ENCODE measurements at places on chromosomes 5 and 9. TPM values are rescaled to one million over a fixed set of nuclear protein-coding genes. Genes with fewer than 3 reads are reported as not detected.

The NMUR2 gene
- total RNA-seq, result not detected

DNA sequence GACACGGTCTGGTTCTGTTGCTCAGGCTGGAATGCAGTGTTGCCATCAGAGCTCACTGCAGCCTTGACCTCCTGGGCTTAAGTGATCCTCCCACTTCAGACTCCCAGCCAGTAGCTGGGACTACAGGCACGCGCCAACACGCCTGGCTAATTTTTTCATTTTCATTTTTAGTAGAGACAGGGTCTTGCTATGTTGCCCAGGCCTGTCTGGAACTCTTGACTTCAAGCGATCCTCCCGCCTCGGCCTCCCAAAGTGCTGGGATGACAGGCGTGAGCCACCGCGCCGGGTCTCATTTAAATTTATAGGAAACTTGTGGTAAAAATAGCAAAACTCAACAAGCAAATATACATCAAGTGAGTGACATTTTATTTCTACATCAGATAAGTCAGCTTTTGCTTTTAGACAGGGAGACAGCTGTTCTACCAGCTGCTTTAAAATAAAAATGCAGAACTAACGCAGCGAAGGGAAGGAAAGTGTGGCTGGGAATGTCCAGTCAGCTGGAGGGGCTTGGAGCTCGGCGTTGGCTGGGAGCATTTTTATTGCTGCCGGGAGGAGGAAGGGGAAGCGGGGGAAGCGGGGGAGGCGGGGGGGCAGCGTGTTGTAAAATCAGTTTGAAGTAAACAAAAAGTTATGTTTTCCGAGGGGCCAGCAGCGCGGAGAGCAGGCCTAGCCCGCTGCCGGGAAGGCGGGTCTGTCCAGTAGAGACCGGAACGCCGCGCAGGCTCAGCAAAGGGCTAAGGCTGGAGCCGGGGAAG is 707 bp upstream of the ZFYVE16 start:
- DNase-seq, result peak; percentile 64

DNA sequence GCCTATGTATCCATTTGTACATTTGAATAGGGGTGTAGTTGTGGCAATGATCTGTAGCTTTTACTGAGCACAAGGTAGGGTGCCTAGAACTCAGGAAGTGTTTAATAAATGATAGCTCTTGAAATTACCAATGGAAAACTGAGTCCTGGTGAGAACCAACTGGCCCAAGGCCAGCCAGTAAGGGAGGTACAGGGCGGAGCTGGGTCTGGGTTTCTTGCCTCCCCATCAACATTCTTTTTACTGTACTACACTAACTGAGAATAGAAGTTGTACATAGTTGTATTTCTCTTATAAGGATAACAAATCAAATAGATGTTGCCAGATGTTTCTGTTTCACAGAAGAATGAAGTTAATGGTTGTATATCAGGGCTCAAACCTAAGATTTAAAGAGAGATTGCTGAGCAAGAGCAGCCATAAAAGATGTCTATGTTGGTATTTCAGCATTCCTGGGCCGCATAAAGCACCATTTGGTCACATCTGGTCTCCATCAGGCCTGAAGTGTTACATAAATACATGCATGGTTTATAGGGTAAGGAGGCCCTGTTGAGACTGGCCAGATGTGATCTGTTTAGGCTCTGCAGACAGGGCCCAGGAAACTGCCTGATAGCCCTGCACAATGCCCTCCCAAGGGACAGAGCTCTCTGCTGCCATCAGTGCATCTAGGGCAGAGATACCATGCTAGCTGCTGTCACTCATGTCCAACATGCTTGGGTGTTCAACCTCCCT is 210.5 kb downstream of the NXNL2 start:
- DNase-seq, result no peak

The WNT8A gene
- total RNA-seq, result not detected

DNA sequence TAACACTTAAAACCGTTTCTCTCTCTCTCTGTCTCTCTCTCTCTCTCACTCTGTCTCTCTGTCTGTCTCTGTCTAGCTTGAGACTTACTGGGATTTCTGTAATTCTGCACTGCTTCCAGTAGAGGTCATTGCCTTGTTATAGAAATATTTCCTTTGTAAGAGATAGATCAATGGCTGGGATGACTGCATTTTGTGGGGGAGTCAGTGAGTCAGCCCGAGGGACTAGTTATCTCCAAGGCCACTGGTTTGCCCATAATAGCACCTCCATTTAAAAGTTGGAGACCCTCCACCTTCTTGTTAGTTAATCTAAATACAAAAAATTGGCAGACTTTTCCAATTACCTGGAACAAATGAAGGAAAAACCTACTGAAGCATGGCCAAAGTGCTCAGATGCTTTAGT is 547.2 kb downstream of the LRRC70 start:
- no peak for DNase-seq

- no peak for DNase-seq
Measured at GRCh38 chr9:99365233-99365980, 143.3 kb downstream of the SEC61B start.

The PCDHA10 gene
- total RNA-seq, result 0.47 TPM

The SPOCK1 gene
- 4.6 TPM for total RNA-seq

The CDO1 gene
- total RNA-seq, result 6.0 TPM

DNA sequence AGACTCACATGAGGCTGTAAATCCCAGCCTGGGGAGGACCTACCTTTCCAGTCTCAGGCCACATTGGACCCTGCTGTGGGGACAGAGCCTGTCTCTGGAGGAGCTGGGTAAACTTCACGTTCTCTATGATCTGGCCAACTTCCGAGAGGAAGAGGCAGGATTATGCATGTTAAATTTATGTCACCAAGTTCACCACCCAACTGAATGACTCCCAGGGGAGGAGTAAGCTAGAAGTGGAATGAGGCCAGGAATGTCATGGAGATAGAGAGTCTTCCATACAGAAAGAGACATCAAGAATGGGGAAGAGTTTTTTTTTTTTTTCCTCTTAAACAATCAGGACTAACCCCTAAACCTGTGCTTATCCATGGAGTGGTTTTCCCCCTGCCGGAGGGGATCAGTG is 90.3 kb upstream of the PALM2AKAP2 start:
- DNase-seq, result no peak

The RNF14 gene
- total RNA-seq, result 51.1 TPM

GRCh38 chr9:87346061-87346665 is 151.5 kb upstream of the DAPK1 start:
- DNase-seq, result no peak

The CCDC107 gene
- 5.0 TPM for total RNA-seq

DNA sequence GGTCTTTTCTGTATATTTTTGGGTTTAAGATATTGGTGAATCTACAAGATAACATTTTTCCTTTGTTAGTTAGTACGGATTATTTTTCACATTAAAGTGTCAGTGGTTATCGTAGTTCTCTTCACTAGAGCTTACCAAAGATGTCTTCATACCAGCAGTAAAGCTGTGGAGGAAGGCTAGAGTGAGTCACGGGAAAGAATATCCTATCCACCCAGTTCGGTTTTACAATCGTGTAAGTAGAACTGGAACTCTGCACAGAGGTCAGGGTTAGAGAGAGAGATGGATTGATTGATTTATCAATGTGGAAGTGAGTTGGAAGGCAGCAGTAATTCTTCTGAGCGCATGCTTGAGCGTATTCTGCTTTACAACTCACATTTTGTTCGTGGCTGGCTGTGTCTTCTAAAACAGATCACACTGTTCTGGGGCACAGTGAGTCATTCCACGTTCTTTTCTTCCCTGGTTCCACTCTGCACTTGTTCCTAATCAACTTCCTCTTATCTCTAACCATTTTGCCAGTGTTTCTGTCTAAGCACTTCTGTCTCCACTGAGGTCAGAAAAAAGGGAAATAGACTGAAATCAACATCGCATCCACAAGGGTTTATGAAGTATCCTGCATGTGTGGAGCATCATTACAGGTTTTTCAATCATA is 86.5 kb upstream of the ARRDC3 start:
- DNase-seq, result no peak

GRCh38 chr5:164597293-164597900 is 1092.0 kb downstream of the MAT2B start:
- no peak for DNase-seq

DNA sequence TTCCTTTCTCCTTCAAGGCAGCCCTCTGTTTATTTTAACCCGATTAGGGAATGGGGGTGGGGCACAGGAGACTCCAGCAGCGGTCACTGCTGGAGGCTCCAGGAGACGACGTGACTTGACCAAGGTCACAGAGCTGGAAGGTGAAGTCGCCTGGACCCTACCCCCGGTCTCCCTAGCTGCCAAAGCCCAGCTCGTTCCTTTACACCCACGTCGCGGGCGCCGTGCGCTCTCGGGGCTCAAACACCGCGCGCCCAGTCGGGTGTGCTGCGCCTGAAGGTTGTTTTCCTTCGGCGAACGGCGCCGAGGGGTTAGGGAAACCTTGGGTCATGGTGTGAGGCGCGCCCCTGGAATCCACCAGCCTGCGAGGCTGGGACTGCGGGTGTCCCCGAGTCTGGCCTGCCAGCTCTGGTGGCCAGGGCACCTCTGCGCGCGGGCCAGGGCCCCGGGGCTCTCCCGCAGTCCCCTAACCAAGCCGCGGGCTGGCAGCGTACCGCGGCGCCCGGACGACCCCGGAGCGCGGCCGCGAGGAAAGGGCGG is 747 bp upstream of the UNC5A start:
- no peak for DNase-seq

The SCGB3A1 gene
- total RNA-seq, result 7.8 TPM

- DNase-seq, result no peak
Measured at GRCh38 chr5:148834689-148835088, 8.3 kb downstream of the ADRB2 start.

The TMEM252 gene
- not detected for total RNA-seq

- DNase-seq, result no peak
Measured at GRCh38 chr5:158819095-158819494, 280.6 kb downstream of the EBF1 start.

- DNase-seq, result no peak
Measured at GRCh38 chr9:12391839-12392509, 301.2 kb upstream of the TYRP1 start.

DNA sequence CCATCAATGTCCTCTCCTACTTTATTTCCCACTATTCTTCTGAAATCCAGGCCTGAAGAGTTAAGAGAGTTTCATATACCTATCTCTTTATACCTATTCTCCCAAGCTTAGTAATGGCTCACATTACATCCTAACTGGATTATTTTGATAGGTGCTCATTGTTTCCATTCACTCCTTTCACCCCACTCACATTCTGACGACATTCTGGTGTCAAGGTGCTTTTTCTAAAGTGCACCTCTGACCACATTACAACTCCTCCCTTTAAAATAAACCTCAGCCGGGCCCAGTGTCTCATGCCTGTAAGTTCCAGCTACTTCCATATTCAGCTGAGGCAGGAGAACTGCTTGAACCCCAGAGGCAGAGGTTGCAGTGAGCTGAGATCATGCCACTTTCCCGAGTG is 417.1 kb downstream of the BNC2 start:
- DNase-seq, result no peak

DNA sequence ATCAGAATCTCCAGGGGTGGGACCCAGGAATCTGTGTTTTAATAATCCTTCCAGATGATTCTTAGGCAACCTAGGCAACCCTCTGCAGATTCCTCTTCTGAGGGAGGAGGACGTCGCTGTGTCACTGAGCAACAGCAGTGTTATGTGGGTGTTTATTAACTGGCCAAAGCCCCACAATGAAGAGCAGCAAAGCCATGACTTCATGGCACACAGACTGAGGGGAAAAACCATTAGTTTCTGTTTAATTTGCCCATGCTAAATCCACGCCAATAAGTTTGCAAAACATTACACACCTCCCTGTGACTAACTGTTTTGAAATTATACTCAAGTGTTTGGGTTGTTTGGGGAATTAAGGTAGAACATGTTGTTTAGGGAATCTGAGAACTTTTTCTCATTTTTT is 83.7 kb upstream of the TMED7 start:
- no peak for DNase-seq

DNA sequence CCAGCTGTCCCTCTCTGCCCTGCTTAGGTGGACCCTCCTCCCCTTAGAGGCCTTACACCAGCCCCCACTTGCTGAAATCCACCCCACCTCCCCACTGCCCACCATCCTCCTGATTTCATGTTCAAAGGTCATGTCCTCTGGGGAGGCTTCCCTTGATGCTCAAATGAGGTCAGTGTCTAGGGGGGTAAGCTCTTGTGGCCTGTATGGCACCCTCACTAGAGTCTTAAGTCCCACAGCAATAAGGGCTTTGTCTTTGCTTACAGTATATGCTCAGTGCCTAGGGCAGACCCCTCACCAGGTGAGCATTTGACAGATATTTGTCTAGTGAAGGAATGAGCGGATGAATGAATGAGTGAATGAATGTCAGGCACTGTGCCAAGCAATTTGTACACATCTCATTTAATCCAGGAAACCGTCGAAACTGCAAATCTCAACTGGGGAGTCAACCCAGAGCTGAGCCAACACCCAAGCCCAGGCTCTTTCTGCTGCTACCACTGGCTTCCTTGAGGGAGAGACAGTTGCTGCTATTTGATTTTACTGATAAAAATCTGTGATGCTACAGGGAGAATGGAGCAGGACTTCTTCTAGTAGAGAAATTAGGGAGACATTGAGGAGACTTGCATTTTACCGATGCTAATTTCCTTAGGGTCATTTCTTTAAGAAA is 101.9 kb downstream of the IQGAP2 start:
- no peak for DNase-seq

DNA sequence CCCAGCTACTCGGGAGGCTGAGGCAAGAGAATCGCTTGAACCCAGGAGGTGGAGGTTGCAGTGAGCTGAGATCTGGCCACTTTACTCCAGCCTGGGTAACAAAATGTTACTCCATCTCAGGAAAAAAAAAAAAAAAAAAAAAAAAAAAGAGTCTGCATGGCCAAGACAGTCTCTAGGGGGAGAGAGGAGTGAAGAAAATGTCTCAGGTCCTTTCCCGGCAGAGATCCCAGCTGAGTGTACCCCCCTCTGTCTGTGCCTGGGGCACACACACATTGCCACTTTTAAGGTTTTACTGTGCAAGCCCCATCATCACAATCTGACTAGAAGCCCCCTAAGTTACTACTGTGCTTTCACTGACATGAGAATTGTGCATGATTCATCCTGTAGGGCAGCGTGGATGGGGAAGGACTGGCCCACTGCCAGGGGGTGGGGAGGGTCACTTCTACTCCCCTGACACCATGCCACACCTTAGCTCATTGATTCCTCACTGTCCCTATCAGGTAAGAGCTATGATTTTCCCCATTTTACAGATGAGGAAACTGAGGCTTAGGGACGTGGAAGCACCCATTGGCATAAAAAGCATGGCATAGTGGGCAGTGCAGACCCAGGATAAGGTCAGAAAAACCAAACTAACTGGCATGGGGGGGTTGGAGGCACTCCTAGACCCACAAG is 102.3 kb upstream of the LARP1 start:
- no peak for DNase-seq

- no peak for DNase-seq
Measured at GRCh38 chr9:72911816-72912215, 41.0 kb downstream of the ALDH1A1 start.

DNA sequence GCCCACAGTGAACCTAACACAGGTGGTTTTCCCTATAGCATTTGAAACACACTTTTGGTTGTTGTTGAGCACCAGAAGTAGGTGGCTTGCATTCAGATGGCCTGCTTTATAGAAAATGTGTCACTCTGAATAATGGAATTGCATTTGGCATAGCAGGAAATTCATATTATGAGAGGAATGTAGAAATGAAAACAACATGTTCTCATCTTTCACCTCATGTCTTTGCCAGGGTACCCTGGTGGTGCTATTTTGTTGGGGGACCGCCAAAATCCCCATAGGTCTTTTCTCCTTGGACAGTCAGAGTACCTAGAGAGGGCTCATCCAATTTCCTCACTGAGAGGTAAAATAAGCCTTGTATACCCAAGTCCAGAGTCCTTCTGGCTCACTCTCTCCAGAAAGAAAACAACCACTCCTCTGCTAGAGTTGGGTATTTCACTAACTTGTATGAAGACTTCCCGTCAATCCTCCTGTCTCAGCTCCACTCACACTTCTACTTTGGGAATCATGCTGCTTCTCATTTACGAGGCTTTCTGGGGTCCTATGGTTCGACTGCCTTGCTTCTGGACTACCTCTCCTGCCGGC is 67.4 kb downstream of the MRPS27 start:
- DNase-seq, result no peak
